Keratinocyte (primary cell): ENCODE measurements at places on chromosomes 5 and 9.
A peak's percentile ranks its signal among the peaks of the same experiment; 100 is the strongest.

GRCh38 chr5:127111112-127111511, 37.8 kb upstream of the C5orf63 start:
- H3K4me1 ChIP-seq, result peaks cover 4% of the 10 kb centered on the region
- DNase-seq, result no peak
- H3K36me3 ChIP-seq, result no peaks in the 10 kb centered on the region
- H3K27ac ChIP-seq, result no peak overlapping the region
- H3K27me3 ChIP-seq, result no peaks in the 10 kb centered on the region

GRCh38 chr5:50301756-50302155, 139.3 kb downstream of the EMB start:
- H3K27me3 ChIP-seq, result no peaks in the 10 kb centered on the region
- no peak for DNase-seq
- H3K4me1 ChIP-seq, result peaks cover 28% of the 10 kb centered on the region
- H3K27ac ChIP-seq, result peak overlapping the region; percentile 38

DNA sequence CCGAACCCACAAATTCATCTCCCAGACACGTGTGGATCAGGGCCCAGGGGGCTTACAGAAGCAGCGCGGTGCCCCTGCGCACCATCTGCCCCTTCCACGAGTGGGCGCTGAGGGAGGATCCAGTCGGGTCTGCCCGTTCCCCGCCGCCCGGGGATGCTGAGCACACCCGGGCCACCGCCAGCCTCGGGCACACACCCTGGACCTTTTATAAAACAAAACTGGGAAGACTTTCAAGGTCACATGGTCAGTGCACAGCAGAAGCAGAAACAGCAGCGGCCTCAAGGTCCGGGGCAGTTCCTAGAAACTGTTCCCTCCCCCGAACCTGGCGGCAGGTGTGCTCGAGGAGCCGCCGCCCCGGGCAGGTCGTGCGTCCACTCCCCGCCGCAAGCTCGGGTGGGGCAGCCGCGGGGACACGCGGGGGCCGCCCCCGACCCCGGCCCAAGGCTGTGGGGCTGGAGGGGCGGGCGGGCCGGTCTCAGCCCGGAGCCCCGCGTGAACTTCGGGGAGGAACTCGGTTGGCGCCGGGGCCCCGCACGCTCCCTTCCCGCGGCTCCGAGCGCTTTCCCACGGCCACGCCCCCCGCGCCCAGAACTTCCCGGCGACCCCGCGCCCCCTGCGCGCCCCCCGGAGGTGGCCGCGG, 633 bp upstream of the PPP1R26 start:
- no peaks in the 10 kb centered on the region for H3K36me3 ChIP-seq
- DNase-seq, result no peak
- H3K27ac ChIP-seq, result no peak overlapping the region
- peaks cover 7% of the 10 kb centered on the region for H3K4me1 ChIP-seq
- no peaks in the 10 kb centered on the region for H3K27me3 ChIP-seq
- peak overlapping the region; percentile 49 for H3K4me3 ChIP-seq

DNA sequence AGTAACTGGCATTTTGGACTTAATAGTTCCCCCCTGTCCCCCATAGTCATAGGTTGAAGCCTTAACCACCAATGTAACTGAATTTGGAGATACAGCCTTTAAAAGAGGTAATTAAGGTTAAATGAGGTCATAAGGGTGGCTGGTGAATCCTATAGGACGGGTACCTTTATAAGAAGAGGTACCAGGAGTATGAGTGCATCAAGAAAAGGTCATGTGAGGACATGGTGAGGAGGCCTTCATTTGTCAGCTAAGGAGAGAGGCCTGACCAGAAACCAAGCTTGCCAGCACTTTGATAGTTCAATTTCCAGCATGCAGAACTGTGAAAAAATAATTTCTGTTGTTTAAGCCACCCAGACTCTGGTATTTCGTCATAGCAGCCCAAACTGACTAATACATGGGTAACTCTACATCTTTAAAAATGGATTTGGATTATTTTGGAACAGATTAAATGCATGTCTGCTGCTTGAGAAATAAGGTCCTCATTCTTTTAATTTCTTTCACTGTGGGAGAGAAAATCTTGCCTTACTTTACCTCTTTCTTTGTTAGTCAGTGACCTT, 9.7 kb downstream of the RASA1 start:
- no peak overlapping the region for H3K4me3 ChIP-seq
- DNase-seq, result no peak
- H3K27me3 ChIP-seq, result no peaks in the 10 kb centered on the region
- H3K36me3 ChIP-seq, result peaks cover 3% of the 10 kb centered on the region

DNA sequence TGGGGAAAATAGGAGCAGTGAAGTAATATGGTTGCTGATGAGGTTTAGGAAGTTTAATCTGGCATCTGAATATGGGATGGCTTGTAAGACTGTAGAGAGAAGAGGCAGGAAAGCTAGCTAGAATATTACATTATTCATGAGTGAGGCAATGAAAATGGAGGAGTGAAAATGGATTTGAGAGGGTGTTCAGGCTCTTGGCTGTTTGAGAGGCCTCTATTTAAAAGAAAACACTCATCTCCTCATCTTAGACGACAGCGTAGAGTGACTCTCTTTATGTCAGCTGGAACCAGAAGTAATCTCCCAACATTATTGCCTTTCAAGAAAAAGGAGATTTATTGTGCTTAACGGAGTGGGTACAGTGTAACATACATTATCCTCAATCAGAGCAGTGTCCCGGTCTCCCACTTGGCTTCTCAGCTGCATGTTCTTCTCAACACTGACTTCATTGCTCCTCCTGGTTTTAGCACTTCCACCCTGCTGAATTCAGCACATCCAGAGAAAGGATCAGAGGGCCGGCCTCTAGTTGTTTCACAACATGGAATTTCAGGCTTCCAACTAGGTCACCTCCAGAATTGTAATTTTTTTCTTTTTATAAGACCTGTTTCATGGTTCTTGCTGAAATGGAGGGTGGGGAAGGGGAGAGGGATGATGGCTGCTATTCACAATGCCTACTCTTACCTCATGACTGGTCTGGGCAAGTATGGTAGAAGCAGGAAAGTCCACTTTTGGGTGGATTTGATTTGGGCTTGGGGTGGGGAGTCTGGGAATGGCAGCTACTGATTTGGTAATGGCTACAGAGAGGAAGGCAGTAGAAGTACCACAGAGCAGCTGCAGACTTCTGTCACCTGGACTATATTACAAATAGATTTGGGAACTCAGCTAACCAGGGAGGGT, 52.9 kb upstream of the KIAA1958 start:
- DNase-seq, result no peak
- H3K36me3 ChIP-seq, result no peaks in the 10 kb centered on the region
- H3K27me3 ChIP-seq, result no peaks in the 10 kb centered on the region
- no peak overlapping the region for H3K4me3 ChIP-seq
- no peak overlapping the region for H3K27ac ChIP-seq

GRCh38 chr9:135610290-135611141, 28.8 kb downstream of the GLT6D1 start:
- H3K27ac ChIP-seq, result no peak overlapping the region
- H3K27me3 ChIP-seq, result no peaks in the 10 kb centered on the region
- H3K4me3 ChIP-seq, result no peak overlapping the region

GRCh38 chr5:35026280-35026840, 21.4 kb downstream of the AGXT2 start:
- no peaks in the 10 kb centered on the region for H3K36me3 ChIP-seq
- H3K27me3 ChIP-seq, result no peaks in the 10 kb centered on the region
- no peaks in the 10 kb centered on the region for H3K4me1 ChIP-seq
- no peak overlapping the region for H3K4me3 ChIP-seq
- no peak overlapping the region for H3K27ac ChIP-seq
- DNase-seq, result no peak

- H3K27ac ChIP-seq, result no peak overlapping the region
- peaks cover 3% of the 10 kb centered on the region for H3K4me1 ChIP-seq
- H3K4me3 ChIP-seq, result no peak overlapping the region
- DNase-seq, result no peak
These were observed 80.8 kb upstream of the PIK3R1 start for GRCh38 chr5:68134669-68135313.

- no peaks in the 10 kb centered on the region for H3K4me1 ChIP-seq
- H3K27me3 ChIP-seq, result no peaks in the 10 kb centered on the region
- H3K27ac ChIP-seq, result no peak overlapping the region
- H3K4me3 ChIP-seq, result no peak overlapping the region
These were observed 124.8 kb downstream of the NFIB start for GRCh38 chr9:14189146-14189545.

- H3K36me3 ChIP-seq, result no peaks in the 10 kb centered on the region
- no peak overlapping the region for H3K4me3 ChIP-seq
- no peak overlapping the region for H3K27ac ChIP-seq
- DNase-seq, result no peak
These were observed 110.0 kb upstream of the PTGER4 start for GRCh38 chr5:40569546-40570270.

DNA sequence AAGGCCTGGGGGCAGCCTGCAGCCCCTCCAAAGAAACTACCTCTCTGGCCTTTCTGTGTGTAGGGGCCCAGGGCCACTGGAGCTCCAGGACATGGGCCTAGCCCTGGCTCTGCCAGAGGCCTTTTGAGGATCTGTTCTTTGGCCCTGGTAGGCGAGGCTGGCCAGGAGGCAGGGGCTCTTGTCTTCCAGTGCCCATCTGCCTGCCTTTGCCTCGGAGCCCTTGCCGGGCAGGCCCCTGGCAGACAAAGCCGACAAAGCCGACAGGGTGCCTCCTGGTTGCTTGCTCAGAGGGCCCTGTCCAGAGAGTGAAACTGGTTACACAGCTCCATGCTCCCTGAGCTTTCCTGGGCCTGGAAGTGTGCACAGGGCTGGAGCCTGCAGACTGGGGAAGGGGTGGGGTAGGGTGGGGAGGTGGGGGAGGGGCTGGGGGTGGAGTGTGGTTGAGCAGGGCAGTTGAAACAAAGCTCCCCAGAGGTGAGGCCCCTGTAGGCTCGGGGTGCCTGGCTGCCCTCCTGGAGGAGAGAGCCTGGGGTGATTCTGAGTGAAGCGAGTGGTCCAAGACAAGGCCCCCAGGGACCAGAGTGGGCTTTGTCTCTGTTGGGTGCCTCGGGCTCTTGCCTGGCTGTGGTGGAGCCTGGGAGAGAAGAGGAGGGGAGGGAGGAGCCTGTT, 29.3 kb downstream of the PTPA start:
- H3K4me1 ChIP-seq, result peaks cover 48% of the 10 kb centered on the region
- H3K27me3 ChIP-seq, result no peaks in the 10 kb centered on the region
- peak overlapping the region; percentile 62 for H3K4me3 ChIP-seq
- DNase-seq, result no peak
- peaks cover 17% of the 10 kb centered on the region for H3K36me3 ChIP-seq
- H3K27ac ChIP-seq, result peak overlapping the region; percentile 99

DNA sequence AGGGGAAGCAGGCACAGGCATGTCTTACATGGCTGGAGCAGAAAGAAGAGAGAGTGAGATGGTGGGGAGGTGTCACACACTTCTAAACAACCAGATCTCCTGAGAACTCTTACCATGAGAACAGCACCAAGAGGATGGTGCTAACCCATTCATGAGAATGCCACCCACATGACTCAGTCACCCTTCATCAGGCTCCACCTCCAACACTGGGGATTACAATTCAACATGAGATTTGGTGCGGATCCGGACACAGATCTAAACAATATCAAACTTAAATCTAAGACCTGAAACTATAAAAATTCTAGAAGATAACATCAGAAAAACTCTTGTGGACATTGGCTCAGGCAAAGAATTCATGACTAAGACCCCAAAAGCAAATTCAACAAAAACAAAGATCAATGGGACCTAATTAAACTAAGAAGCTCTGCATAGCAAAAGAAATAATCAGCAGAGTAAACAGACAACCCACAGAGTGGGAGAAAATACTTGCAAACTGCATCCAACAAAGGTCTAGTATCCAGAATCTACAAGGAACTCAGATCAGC, 65.4 kb downstream of the SPATA31C2 start:
- H3K36me3 ChIP-seq, result no peaks in the 10 kb centered on the region
- H3K4me3 ChIP-seq, result no peak overlapping the region
- DNase-seq, result no peak
- H3K4me1 ChIP-seq, result peaks cover 8% of the 10 kb centered on the region
- H3K27ac ChIP-seq, result no peak overlapping the region

GRCh38 chr9:101047848-101048397, 19.4 kb downstream of the PLPPR1 start:
- no peak for DNase-seq
- no peaks in the 10 kb centered on the region for H3K4me1 ChIP-seq
- H3K4me3 ChIP-seq, result no peak overlapping the region
- H3K36me3 ChIP-seq, result no peaks in the 10 kb centered on the region
- H3K27ac ChIP-seq, result no peak overlapping the region

DNA sequence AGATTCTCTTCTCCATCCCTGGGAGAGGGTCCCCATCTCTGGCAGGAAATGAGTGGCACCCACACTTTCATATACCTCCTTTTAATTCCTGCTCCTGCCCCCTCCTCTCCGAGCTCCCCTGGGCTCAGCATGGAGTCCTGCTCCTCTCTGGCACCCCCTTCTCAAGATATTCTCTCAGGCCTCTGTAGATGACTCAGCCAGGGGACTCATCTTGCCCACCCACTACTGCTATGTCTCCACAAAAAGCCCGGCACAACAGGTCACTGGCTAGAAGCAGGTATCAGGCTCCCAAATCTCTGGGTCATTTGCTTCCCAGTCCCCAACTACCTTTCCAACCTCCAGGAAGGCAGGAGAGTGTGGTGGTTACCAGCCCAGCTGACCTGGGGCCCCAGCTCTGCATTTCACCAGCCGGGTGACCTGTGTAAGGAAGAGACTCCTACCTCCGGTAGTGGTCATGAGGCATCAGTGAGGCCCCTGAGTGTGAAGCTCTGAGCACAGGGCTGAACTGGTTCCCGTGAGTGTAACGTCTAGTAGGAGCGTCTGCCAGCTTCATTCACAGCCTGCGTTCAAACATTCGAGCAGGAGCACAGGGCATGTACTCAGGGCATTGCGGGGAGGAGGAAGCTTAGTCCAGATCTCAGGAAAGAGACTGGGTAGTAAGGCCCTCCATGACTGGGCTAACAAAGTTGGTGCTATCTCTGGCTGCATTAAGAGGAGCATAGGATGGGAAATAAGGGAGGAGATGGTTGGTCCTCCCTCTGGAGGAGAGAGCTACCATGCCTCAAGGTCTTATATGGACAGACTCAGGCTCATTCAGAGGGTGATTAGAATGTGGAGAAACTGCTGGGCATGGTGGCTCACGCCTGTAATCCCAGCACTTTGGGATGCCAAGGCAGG, 63.7 kb downstream of the LMX1B start:
- no peak for DNase-seq
- no peak overlapping the region for H3K27ac ChIP-seq
- H3K36me3 ChIP-seq, result no peaks in the 10 kb centered on the region
- no peak overlapping the region for H3K4me3 ChIP-seq

DNA sequence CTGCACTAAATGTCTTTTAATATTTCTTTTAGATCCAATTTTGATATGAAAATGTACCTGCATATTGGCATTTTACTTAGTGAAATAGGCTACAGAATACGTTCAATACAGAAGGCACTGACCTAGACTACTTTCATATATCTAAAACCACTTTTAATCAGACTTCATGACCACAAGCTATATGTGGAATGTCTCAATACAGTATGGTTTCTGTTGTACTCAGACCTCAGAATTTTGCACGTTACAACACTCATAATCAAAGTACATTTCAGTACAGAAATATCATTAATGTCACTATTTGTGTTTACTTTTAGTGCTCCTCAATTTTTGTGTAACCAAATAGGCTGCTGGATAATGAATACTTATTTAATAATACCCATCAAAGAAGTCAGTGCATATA, 74.8 kb downstream of the MEF2C start:
- no peak overlapping the region for H3K4me3 ChIP-seq
- H3K27ac ChIP-seq, result no peak overlapping the region
- H3K4me1 ChIP-seq, result no peaks in the 10 kb centered on the region
- H3K27me3 ChIP-seq, result no peaks in the 10 kb centered on the region
